ENCODE measurements at places on chromosomes 11 and 22. TPM values are rescaled to one million over a fixed set of nuclear protein-coding genes. Genes with fewer than 3 reads are reported as not detected.
A peak's percentile ranks its signal among the peaks of the same experiment; 100 is the strongest.

The MS4A15 gene
- not detected for total RNA-seq

The TUBGCP6 gene
- total RNA-seq: 69.4 TPM

The OR52E1 gene
- total RNA-seq: not detected

DNA sequence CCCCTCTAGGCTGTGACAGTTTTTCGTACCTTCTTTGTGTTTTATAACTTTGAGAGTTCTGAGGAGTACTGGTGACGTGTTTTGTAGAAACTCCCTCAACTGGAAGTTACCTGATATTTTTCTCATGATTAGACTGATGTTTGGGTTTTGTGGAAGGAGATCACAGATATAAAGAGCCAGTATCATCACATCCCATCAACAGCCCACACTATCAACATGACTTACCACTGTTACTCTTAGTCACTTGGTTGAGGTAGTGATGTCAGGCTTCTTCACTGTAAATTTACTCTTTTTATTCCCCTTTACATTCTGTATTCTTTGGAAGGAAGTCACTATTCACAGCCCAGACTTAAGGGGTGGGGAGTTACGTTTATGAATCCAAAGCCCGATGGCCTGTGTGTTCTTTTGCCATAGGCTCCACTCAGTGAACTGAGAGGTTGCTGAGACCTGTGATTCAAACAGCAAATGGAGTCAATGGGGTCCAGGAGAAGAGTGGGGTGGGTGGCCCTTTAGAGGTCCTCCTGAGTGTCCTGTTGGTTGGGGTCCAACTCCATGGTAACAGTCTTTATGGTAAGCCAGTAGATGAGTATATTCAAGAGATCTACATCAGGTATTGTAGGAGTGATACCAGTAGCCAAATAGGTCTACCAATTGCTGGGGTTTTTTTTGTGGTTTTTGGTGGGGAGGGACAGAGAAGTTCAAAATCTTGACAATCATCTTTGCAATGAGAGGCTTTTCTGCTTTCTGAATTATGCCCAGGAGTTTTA lies 15.2 kb upstream of the MS4A4E start:
- no peak overlapping the region for H3K27ac ChIP-seq
- no peak for DNase-seq
- no peak overlapping the region for H3K4me3 ChIP-seq
- H3K36me3 ChIP-seq: no peaks in the 10 kb centered on the region

- no peak for DNase-seq
- H3K27ac ChIP-seq: no peak overlapping the region
- no peaks in the 10 kb centered on the region for H3K27me3 ChIP-seq
- H3K36me3 ChIP-seq: no peaks in the 10 kb centered on the region
- H3K4me3 ChIP-seq: no peak overlapping the region
Measured at GRCh38 chr11:6825231-6825744, 20.2 kb upstream of the OR10A5 start.

The OR5AL1 gene
- total RNA-seq: not detected

- H3K27me3 ChIP-seq: peaks cover 62% of the 10 kb centered on the region
- H3K4me3 ChIP-seq: no peak overlapping the region
- peaks cover 34% of the 10 kb centered on the region for H3K4me1 ChIP-seq
- no peak for DNase-seq
- H3K27ac ChIP-seq: no peak overlapping the region
Measured at GRCh38 chr11:31797190-31798056, 13.7 kb downstream of the PAX6 start.

The PLEKHA7 gene
- 6.1 TPM for total RNA-seq

DNA sequence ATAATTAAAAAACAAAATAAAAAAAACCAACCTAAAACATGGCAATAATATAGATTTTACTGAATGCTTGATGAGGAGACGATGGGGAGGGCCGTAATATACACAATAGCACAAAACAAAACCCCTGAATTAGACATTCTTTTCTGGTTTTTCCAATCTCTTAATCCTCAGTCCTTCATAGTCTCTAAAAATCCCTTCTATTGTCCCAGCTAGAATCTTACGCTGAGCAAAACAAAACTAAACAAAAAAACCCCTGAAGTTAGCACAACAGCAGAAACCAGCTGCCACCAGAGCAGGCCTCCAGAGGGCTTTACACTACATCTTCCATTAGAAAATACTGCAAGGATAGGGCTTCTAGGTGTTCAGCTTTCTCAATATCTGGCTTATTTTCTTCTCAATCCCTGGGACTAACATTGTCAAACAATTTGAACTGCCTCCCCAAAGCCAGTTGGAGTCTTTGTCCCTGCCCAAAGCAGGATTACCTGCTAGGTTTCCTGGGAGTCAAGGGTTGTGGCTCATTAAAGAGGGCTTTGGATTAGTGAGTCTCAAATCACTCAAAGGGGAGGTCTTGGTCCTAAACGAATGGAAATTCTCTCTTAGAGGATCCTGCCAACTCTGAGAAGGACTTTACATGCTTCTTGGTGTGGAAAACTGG lies 2.1 kb upstream of the RNF26 start:
- no peaks in the 10 kb centered on the region for H3K27me3 ChIP-seq
- H3K4me3 ChIP-seq: no peak overlapping the region
- H3K4me1 ChIP-seq: peaks cover 45% of the 10 kb centered on the region
- H3K36me3 ChIP-seq: peaks cover 11% of the 10 kb centered on the region

DNA sequence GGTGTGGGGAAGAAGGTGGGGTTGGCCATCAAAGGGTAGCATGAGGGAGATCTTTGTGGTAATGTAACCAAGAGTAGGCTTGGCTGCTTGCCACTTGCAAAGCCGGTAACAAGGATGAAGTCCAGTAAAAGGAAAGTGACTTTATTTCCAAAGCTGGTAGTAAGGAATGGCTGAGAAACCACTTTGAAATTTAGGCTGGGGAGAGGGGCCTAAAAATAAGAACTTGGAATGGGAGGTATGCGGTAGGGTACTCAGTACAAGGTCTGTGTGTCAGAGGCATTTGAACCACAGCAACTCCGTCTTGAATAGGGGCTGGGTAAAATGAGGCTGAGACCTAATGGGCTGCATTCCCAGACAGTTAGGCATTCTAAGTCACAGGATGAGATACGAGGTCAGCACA lies 216.0 kb upstream of the ISX start:
- H3K27me3 ChIP-seq: no peaks in the 10 kb centered on the region
- no peak overlapping the region for H3K4me3 ChIP-seq
- H3K36me3 ChIP-seq: no peaks in the 10 kb centered on the region
- no peak overlapping the region for H3K27ac ChIP-seq

DNA sequence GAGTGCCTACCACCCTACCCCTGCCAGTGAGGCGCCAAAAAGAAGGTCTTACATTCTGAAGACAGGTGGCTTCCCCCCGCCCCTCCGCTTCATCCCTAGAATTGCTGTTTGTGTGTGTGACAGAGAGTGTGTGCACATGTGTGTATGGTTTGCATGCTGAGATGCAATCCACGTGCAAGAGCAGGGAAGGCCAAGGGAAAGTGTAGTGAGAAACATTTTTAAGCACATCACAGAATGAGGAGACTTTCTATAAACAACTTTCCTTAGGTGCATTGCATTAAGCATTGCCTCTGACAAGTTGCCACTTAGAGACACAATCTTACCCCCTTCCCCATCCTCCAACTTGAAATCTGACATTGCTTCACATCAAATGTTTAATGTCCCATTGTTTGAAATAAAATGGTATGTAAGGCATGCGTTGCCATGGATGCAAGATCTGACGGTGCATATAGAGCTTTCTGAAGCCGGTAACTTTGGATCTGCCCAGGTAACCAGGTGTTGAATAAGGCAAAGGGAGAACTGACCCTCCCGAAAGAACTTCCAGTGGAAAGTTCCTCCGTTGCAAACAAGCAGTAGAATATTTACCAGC lies 21.4 kb downstream of the FJX1 start:
- no peak for DNase-seq
- no peaks in the 10 kb centered on the region for H3K4me1 ChIP-seq
- H3K27ac ChIP-seq: no peak overlapping the region
- H3K27me3 ChIP-seq: no peaks in the 10 kb centered on the region
- no peaks in the 10 kb centered on the region for H3K36me3 ChIP-seq

The SLC25A18 gene
- 4.3 TPM for total RNA-seq

DNA sequence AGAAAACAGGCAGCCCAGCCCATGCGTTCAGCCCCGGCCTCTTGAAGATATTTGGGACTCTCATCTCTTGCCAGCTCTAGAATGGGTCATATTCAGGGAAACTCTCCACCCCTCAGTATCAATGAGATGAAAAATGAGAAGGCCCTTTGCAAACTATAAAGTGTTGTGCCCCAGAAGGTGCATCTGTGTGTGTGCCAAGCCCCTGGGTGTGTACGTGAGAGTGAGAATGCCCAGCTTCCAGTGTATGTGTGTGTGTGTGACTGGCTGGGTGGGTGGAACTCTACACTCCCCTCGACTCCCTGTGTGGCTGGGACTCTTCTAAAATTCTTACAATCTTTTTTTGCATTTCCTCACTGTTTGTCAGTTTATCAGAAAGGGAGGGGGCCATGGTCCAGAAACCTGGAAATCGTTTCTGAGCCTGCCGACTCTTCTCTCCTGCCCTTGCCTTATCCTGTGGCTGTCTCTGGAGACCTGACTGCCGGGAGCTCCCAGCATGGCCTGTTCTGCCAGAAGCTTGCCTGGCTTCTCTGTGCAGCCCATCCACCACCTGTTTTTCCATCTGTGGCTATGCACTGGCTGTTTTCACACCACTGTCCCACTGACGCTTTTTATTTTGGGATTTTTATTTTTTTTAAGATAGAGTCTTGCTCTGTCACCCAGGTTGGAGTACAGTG lies 1.2 kb downstream of the P2RY6 start:
- H3K36me3 ChIP-seq: no peaks in the 10 kb centered on the region
- peaks cover 42% of the 10 kb centered on the region for H3K4me1 ChIP-seq
- peak overlapping the region; percentile 38 for H3K4me3 ChIP-seq
- no peak for DNase-seq
- peak overlapping the region; percentile 67 for H3K27ac ChIP-seq

GRCh38 chr11:59765068-59765735 lies 10.0 kb downstream of the STX3 start:
- peaks cover 79% of the 10 kb centered on the region for H3K4me1 ChIP-seq
- no peak overlapping the region for H3K27ac ChIP-seq
- H3K36me3 ChIP-seq: no peaks in the 10 kb centered on the region
- H3K4me3 ChIP-seq: no peak overlapping the region
- DNase-seq: no peak
- no peaks in the 10 kb centered on the region for H3K27me3 ChIP-seq

DNA sequence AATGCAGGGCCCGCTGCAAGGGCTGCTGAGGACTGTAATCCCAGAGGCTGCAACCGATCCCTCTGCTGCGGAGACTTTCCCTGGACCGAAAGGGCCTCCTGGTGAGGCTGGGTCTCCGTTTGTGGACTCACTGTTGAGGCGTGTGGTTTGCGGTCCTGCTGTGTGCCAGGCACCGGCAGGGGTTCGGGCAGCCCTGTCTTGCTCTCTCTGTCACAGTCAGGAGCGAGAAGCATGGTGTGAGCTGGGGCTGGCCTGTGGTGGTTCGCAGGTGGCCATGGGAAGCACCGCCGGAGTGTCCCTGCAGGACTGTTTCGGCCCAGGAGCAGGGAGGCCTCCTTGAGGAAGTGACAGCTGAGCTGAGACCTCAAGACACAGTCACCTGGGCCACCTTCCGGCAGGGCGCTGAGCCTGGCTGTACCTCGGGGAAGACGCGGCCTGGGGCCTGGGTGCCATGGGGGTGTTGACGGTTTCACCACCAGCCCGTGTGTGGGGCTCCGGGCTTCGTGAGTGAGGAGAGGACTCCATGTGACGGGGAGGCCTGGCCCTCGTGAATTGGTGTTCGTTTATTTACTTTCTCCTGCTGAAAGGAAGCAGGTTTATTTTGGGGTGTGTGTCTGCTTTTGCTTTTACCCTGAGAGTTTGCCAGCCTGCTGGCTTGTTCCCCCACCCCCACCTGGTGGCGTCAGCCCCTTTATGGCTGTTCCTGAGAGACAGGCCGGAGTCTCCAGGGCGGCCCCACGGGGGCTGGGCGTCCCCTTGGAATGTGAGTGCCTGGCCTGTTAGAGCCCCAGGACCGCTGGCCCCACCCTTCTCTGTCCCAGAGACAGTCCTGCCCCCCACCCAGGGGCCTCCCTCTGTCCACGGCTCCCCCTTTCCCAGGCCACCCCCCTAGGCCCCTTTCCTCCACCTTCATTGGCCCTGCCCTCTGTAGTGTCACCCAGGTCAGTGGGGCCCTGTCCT lies 122.5 kb downstream of the KCNQ1OT1 start:
- H3K27me3 ChIP-seq: no peaks in the 10 kb centered on the region
- no peak overlapping the region for H3K4me3 ChIP-seq
- peak; percentile 64 for DNase-seq
- no peak overlapping the region for H3K27ac ChIP-seq
- peaks cover 48% of the 10 kb centered on the region for H3K36me3 ChIP-seq
- no peaks in the 10 kb centered on the region for H3K4me1 ChIP-seq

DNA sequence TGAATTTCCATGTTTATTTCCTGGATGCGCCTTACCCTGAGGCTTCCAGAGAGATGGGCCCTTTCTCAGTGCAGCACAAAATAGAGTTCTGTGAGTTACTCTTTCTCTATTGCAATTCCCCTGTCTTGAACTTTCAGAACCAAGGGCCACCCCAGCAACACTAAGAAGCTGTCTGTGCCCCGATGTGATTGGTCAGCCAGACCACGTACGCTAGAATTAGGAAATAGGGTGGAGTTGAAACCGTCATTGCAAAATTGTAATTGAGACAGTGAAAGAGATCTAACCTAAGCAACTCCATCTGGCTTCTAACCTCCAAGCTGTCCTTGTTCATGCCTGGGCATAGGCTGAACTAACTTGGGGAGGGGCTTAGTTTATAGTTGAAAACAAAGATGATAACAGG lies 981.3 kb downstream of the OPCML start:
- H3K4me1 ChIP-seq: no peaks in the 10 kb centered on the region
- DNase-seq: no peak
- no peak overlapping the region for H3K4me3 ChIP-seq
- H3K27me3 ChIP-seq: no peaks in the 10 kb centered on the region
- no peaks in the 10 kb centered on the region for H3K36me3 ChIP-seq

The LRP5 gene
- 13.2 TPM for total RNA-seq

GRCh38 chr11:111514216-111515031 lies at the start of gene HOATZ:
TSS of gene HOATZ (plus strand) at chr11:111514778. CDS start at chr11:111514785, 7 bp downstream.
- H3K36me3 ChIP-seq: no peaks in the 10 kb centered on the region
- H3K27ac ChIP-seq: no peak within 1 kb of the TSS
- peaks cover 27% of the 10 kb centered on the region for H3K4me1 ChIP-seq
- DNase-seq: no peak
- peaks cover 53% of the 10 kb centered on the region for H3K27me3 ChIP-seq

- no peaks in the 10 kb centered on the region for H3K4me1 ChIP-seq
- no peaks in the 10 kb centered on the region for H3K36me3 ChIP-seq
- DNase-seq: no peak
- no peak overlapping the region for H3K27ac ChIP-seq
Measured at GRCh38 chr11:13216019-13216710, 61.4 kb upstream of the BMAL1 start.

The CAPN5 gene
- total RNA-seq: 8.0 TPM

DNA sequence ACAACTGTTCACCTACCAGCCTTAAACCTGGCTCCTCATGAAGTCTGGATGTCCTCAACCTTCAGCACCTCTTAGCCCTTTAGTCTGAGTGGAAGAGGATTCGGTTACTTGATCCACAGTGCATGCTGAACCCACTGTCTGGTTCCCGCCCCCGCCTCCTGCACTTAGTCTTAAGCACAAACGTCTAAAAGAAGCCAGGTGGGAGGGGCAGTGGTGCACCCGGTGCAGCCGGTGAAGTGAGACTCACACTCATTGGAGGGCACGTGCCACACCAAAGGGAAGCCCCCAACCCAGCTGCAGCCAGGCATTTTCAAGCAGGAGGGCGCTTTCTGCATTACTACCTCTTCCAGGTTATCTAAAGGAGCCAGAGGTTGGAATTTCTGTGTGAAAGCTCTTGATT lies 146.8 kb downstream of the COMMD9 start:
- no peaks in the 10 kb centered on the region for H3K36me3 ChIP-seq
- H3K27me3 ChIP-seq: no peaks in the 10 kb centered on the region
- H3K4me3 ChIP-seq: no peak overlapping the region

- H3K4me1 ChIP-seq: peaks cover 23% of the 10 kb centered on the region
- H3K27me3 ChIP-seq: no peaks in the 10 kb centered on the region
- H3K4me3 ChIP-seq: no peak within 1 kb of the TSS
- no peak for DNase-seq
- no peak within 1 kb of the TSS for H3K27ac ChIP-seq
- no peaks in the 10 kb centered on the region for H3K36me3 ChIP-seq
Measured at GRCh38 chr22:41240377-41241132, at the start of gene CHADL. TSS of gene CHADL (minus strand) at chr22:41240931. CDS start at chr22:41240881, 50 bp downstream.

Measured in spleen (tissue), 13 donors.